ENCODE measurements at places on chromosomes 11 and 22.

GRCh38 chr11:12330485-12331231 is 46.7 kb upstream of the PARVA start:
- DNase-seq, result no peak

DNA sequence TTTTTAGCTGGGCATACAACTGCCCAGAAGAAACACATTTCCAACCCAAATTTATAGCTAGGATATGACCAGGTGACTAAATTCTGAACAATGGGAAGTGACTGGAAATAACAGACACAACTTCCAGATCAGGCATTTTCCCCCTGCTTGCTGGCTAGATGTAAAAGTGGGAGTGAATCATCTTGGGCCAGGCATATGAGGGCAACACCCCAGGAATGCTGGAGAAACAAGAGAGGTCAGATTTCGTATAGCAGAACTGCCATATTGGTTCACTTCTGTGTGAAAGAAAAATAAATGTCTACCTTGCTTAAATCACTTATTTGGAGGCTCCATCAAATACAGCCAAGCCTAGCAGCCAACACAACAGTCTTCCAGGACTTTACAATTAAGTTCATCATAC is 7.4 kb downstream of the ATL3 start:
- DNase-seq, result no peak

DNA sequence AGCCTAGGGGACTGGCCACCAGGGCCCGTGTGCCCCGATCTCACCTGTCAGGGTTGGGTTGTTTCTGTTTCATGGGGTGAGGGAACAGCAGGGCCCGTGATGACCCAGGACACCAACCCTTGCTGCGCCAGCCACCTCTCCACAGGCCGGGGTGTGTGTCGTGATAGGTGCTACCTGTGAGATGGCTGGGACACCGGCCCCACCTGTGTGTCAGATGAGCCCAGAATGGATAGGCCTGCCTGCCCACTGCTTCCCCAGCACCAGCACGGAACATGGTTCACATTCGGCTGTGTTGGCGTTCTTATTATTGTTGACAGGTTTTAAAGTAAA is 7.1 kb downstream of the CLDN5 start:
- DNase-seq, result no peak

GRCh38 chr11:75431533-75432525 is 1.2 kb downstream of the KLHL35 start:
- peak; percentile 19 for DNase-seq

- DNase-seq, result no peak
These were observed 104.7 kb downstream of the TBC1D22A start for GRCh38 chr22:46867106-46867505.

DNA sequence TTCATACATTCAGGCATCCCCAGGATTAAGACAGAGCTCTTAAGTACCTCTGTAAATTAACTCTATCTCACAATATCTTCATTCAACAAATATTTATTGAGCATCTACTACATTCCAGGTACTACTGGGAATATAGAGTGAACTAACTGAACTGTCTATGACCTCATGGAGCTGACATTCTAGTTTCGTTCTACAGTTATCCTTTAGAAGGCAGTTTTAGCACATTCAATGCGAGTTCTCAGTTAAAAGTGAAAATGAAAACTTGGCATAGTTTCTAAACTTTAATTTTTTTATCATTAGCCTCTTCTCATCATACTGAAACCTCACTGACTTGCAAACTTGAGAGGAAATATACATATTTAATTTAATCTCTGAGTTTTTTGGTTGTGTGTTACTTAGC is 10.7 kb upstream of the MS4A6E start:
- DNase-seq, result no peak

DNA sequence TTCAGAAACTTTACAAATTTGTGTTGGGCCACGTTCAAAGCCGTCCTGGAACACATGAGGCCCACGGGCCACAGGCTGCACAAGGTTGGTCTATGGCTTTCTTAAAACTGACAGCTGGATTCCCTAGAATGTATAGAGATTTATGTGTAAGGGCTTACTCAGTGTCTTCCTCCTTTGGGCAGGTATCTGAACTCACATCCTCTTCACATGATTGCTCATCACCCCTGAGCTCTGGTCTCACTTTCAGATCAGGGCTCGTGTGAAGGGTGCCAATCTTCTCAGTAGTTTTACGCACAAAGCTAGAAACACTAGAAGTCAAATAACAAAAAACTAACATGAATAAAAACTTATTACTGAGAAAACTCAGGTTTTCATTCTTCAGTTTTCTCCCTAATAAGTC is 27.1 kb downstream of the HPS5 start:
- no peak for DNase-seq

GRCh38 chr11:111347723-111348115 is 31.4 kb downstream of the POU2AF1 start:
- no peak for DNase-seq

DNA sequence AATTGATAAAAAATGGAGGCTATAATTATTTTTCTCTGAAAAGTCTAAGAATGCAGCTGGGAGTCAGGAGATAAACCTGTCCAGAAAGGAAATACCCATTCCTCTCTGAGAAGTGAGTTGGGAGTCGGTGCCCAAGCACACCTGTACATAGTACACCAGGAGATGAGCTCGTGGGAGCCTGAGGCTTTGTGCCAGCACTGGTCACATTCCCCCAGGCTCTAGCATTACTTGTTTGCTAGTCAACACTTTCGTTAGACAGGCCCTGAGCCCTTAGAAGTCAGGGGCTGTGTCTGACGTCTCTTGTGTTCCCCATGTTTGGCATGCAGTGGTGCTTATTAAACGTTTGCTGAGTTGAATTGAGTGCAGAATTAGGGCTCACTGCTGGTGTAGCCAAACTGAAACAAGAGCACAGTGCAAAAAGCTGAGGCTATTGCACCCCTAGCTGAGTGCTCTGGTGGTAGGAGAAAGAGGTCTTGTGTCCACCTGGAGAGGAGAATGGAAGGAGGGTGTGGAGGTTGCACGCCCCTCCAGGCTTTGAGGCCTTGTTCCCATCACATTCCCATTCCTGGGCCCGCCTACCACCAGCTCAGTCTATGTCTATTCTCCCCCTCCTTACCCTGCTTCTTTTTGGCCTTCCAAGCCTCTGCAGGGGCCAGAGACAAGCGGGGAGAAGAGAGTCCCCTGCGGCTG is 6.8 kb downstream of the ROBO4 start:
- no peak for DNase-seq

GRCh38 chr11:89490602-89490980 is 584 bp downstream of the NOX4 start:
- DNase-seq, result no peak

- DNase-seq, result no peak
These were observed 395.0 kb downstream of the TENM4 start for GRCh38 chr11:79045800-79046304.

- DNase-seq, result no peak
These were observed 110.8 kb upstream of the NNMT start for GRCh38 chr11:114185436-114185835.

GRCh38 chr11:63564784-63565350 is 1.7 kb upstream of the PLAAT2 start:
- DNase-seq, result peak; percentile 87

GRCh38 chr11:125494974-125495725 is 915 bp downstream of the FEZ1 start:
- no peak for DNase-seq

GRCh38 chr22:34993548-34993947 is 72.4 kb upstream of the ISX start:
- DNase-seq, result no peak

GRCh38 chr11:112229746-112230433 is 3.7 kb downstream of the PTS start:
- no peak for DNase-seq
